ENCODE measurements at places on chromosomes 1 and 21.

- no peak for DNase-seq
Measured at GRCh38 chr1:59180735-59181134, 116.2 kb upstream of the FGGY start.

DNA sequence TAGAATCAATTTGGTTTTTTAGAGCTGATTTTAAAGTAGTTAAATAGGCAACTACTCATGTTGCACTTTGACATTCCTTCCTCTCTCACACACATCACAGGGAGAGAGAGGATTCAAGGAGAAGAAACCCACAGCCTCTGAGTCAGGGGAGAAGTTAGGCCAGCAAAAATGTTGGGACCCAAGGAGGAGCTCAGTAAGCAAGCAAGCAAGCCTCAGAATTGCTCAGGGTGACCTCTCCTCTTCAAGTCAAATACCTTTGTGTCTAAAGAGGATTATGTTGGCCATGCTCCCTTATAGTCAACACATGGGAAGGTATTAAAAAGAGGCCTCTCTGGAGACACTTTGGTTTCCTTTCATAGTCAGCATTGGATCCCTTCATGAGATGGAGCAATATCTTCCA lies 80.5 kb upstream of the WARS2 start:
- no peak for DNase-seq

- no peak for DNase-seq
Measured at GRCh38 chr1:248047008-248047407, 372 bp downstream of the OR2L3 start.

DNA sequence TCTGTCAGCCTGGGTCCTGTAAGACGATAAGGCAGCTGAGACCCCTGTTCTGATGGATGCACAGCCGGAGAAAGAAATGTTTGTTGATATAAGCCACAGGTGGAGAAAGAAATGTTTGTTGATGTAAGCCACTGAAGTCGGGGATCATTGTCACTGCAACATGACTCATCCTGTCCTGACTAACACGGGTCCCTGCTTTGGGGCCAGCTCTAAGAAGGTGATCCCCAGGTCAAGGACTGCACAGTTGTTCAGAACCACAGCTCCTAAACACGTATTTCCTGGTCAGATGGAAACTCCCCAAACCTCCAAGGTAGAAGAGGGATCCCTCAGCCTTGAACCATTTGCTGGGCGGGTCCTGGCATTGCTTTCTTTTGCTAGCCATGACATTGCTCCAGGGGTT lies 86.4 kb upstream of the IGSF21 start:
- DNase-seq: no peak

DNA sequence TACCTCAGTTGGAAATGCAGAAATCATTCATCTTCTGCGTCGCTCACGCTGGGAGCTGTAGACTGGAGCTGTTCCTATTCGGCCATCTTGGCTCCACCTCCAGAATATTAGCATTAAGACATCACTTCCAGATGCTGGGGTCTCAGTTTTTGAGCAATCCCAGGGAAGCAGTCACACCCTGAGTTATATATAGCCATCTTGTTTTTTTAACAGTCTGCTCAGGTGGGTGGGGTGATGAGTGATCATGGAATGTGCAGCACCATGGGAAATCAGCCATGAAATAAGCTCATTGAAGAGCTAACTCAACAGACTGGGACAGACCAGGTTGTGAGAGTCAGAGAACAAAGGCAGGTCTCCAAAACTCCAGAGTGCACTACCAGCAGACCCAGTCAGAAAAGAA lies 27.0 kb upstream of the HMGB4 start:
- DNase-seq: no peak

DNA sequence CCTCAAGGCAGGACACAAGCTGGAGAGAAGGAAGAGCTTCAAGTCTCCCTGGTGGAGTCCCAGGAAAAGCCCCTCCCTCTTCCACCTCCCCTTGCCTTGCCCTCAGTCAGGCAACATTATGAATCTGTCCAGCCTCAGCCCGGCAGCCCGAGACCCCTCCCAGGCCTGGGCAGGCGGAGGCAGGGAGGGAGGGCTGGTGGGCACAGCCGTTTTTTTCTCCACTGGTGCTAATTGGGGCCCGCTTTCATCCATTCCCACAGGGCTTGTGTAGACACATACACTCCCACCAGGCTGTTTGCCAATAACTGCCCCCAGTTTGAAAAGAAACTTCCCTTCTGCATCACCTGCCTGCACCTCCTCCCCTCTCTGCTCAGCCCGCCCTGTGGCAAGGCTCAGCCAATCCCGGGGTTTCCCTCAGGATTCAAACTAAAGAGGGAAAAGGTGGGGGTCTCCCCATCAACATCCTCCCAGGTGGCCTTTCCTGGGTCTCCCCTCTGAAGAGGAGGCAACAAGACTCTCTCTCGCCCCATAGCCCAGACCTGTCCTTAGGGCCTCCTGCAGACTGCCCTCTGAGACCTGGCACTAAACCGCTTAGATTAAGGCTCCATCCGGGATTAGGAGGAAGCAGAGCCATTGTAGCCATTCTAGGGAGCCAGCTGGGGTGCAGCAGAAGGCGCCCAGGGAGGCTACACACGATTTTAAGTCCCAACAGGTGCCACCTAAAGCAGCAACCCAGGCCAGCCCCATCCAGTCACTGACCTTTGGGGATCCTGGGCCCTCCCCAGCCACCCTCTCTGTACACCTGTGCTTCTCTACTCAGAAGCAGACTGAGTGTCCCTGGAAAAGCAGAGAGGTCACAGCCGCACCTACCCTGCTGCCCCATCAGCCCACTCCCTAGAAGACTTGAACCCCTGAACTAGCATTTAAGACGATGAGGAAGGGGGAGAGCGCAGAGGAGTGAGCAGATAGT lies 3.5 kb downstream of the IGSF9 start:
- no peak for DNase-seq

DNA sequence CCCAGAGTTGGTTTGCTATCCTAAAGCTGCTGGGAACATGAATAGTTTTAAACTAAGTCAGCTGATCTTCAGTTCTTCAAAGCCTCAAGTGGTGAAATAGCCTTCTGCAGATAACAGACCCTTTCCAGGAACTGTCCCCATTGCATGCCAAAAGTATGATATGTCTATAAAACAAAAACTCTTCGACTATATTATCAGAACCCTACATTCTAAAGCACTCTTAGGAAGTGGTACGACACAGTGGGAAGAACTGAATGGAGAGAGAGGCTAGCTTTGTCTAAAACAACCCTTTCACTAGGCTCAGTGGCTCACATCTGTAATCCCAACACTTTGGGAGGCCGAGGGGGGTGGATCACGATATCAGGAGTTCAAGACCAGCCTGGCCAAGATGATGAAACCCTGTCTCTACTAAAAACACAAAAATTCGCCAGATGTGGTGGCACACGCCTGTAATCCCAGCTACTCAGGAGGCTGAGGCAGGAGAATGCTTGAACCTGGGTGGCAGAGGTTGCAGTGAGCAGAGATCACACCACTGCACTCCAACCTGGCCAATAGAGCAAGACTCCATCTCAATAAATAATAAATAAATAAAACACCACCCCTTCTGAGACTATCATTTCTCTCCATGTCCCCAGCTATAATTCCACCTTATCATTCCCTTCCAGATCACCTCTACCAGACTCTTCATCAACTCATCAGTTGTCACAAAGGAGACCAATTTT lies 2.2 kb upstream of the FRRS1 start:
- no peak for DNase-seq

DNA sequence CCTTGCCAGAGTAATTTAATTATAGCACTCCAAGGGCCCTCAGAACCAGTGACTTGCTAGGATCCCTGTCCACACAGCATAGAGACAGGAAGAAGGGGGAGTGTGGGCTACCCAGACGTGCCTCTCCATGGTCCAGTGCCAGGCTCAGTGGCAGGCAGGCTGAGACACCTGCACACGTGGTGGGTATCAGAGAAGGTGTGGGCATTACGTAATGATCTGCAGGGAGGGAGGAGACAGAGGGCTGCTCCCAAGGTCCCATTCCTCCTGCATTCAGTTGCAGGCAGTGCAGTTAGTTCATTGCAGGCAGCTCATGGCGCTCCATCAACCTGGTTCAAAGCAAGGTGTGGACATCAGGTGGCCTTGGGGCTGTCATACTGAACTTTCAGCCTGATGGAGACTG lies 49.9 kb downstream of the C8B start:
- DNase-seq: no peak

GRCh38 chr1:9406111-9406510 lies 113.4 kb downstream of the SPSB1 start:
- DNase-seq: no peak
